ENCODE measurements at places on chromosomes 5 and 9.

DNA sequence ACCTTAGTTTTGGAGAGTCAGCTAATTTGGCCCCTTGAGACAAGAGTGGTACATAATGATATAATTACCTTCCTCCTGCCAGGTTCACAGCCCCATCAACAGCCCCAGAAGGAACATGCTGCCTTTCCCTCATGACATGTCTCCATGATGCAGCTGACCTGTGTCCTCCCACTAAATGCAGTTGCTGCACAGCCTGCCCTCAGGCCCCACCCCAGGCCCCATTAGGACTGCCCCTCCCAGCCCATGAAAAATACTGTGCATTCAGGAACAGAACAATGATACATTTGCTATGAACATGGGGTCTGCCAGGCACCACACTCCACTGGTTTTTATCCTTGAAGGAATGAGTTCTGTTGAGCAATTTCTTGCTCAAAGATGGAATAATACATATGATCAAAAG lies 176.4 kb downstream of the C5orf15 start:
- H3K4me1 ChIP-seq = no peaks in the 10 kb centered on the region
- no peak overlapping the region for H3K4me3 ChIP-seq
- no peak overlapping the region for H3K27ac ChIP-seq

DNA sequence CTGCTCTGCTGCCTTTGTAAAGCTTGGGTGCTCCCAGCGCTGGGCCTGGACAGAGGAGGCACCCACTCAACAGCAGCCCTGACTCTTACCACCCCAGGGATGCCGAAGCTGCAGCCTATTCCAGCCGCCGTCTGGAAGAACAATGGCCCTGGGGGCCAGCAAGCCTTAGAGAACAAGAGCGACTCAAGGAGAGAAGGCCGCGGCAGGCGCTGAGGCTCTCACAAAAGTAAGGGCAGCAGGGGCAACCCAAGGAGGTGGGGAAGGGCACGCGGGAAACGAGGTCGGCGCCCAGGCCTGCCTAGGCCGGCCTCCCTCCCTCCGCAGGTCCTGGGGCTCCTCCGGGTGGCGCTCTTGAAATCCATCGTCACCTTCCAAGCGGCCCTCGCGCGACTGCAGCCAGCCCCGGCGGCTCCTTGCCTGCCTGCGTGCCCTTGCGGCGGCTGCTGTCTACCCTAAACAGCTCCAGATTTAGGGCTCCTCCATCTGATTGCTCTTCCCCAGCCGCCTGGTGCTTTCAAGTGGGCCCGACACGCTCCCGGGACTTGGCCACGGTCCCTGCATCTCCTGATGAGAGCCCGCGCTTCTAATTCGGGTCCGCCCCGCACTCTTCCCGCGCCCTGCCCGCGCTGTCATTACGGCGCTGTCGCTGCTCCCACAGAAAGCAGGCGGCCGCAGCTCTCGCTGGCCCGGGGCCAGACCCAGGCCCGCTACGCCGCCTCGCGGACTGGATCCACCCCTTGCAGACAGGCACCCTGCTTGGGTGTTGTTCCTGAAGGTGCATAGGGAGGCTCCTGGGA lies 213.3 kb downstream of the SEMA6A start:
- no peak for DNase-seq
- no peak overlapping the region for H3K27ac ChIP-seq
- H3K4me3 ChIP-seq = peak overlapping the region; percentile 52
- peaks cover 3% of the 10 kb centered on the region for H3K4me1 ChIP-seq

- H3K27ac ChIP-seq = peak overlapping the region; percentile 99
- H3K4me1 ChIP-seq = peaks cover 25% of the 10 kb centered on the region
- no peaks in the 10 kb centered on the region for H3K36me3 ChIP-seq
- no peaks in the 10 kb centered on the region for H3K27me3 ChIP-seq
These were observed 629 bp upstream of the BICD2 start for GRCh38 chr9:92764988-92765936.

GRCh38 chr9:106981396-106982287 lies 118.7 kb downstream of the ZNF462 start:
- H3K27ac ChIP-seq = no peak overlapping the region
- no peak overlapping the region for H3K4me3 ChIP-seq

Data from trophoblast cell (in vitro differentiated cells and primary cell).